ENCODE measurements at places on chromosomes 7 and 10. TPM values are rescaled to one million over a fixed set of nuclear protein-coding genes. Genes with fewer than 3 reads are reported as not detected.
A peak's percentile ranks its signal among the peaks of the same experiment; 100 is the strongest.

Gene C10orf53
- total RNA-seq, result not detected

Gene MYPN
- not detected for total RNA-seq

Gene CALHM2
- 81.9 TPM for total RNA-seq

Gene LRRTM3
- total RNA-seq, result 0.06 TPM

Gene GRID1
- total RNA-seq, result 1.1 TPM

Gene EBLN1
- total RNA-seq, result not detected

DNA sequence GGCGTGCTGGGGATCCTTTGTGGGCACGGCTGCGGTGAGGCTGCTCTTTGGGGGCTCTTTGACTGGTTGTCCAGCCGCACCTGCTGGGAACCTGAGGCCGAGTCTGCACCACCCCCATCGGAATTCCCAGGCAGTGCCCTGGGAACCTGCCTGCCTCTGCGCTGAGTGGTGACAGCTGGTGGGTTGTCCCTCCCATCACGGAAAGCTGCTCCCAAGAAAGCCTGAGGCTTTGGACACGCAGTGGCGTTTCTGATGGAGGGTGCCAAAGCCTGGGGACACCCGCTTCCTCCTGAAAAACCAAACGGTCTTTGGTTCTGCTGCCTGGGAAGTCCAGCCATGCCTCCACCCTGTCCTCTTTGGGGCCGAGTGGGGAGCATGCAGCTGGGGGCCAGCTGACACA is 21.4 kb upstream of the SHH start:
- peak; percentile 51 for DNase-seq

- DNase-seq, result peak; percentile 68
These were observed 2.1 kb upstream of the FLNC start for GRCh38 chr7:128827971-128828711.

DNA sequence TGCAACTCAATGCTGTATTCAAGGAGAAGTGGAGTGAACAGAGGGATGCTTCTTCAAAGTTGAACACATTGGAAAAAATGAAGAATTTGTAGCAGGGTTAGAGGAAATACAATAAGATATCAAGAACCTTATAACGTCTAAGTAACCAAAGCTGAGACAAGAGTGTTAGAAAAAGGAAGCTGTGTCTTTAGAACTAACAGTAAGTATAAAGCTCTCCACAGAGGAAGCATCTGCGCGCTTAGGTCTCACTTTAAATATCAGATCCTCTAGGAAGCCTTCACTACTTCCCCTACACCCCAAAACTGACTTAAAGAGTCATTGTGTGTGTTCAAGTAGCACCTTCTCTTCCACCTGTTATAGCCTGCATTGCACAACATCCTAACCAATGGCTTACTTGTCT is 43.0 kb downstream of the CH25H start:
- DNase-seq, result no peak

GRCh38 chr10:6917125-6917524 is 337.0 kb upstream of the PRKCQ start:
- no peak for DNase-seq

- DNase-seq, result no peak
These were observed 33.7 kb downstream of the NRBF2 start for GRCh38 chr10:63166742-63167258.

DNA sequence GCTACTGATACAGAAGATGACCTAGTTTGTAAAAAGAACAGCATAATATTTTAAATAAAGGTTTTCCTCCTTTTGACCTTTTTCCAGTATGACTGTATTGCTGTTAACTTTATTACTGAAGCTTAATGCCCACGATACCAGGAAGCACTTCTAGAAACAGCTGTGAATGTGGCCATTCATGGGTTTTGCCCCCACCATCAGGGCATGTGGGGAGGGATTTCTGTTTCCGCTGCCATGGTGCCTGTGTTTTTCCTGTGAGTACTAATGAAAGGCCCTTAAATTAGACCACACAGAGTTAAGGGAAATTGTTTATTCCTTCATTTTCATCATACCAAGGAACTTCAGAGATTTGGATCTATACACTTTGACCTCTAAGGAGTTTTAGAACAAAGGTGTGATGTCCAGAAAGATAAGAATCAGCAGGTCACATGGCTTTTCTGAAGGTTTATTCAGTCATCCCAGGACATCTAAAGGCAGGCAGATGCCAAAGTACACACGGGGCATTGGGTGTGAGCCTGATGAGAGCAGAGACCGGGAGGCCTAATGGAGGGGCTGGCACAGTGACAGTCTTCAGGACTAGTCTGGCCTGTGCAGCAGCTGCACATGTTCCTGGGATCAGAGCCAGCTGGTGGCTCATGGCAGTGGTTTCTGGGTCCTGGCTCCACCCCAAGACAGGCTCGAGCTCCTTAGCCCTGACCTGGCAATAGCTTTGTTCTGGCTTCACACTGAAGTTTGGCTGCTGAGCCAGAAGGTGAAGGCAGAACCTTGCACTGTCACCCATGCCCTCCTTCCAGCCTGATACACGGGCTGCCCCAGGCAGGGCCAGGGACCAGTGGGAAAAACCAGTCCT is 190.9 kb downstream of the REEP3 start:
- DNase-seq, result peak; percentile 95

DNA sequence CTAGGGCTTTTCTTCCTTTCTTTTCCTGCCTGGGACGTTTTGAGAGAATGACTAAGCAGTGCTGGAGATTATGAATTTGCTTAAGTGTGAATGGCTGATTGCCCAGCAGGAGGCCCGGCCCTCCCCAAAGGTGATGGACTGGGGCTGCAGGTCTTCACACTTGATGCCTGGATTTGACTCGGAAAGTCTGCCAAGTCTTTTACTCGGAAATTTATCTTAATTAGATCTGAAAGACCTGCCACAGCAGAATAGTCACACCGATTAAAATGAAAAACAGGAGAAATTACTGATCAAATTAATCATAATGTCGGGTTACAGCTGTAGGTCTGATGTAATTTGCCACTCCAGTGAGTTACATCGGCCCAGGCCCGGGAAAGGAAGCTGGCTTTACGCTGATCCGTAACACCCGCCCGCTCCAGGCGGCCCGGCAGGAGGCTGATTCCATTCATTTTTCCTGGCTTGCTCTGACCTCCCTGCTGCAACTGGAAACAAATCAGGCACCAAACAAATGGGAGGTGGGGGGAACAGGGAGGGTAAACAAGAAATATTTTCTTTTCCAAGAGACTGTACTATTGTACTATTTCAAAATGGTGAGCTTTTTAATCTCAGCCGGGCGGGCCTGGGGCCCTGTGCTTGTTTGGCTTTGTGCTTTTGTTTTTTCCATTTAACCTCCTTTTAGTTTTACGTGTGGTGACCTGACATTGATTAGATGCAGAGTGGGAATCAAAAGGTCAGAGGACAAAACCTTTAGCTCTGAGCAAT is 212.4 kb upstream of the YAE1 start:
- peak; percentile 79 for DNase-seq

- DNase-seq, result no peak
These were observed 404.6 kb upstream of the NRP1 start for GRCh38 chr10:33739031-33739430.

GRCh38 chr7:539731-540411 is 20.2 kb upstream of the PDGFA start:
- DNase-seq, result peak; percentile 63

GRCh38 chr7:50264908-50265307 is 39.6 kb upstream of the IKZF1 start:
- DNase-seq, result no peak

- no peak for DNase-seq
These were observed 171.2 kb downstream of the PTPRN2 start for GRCh38 chr7:158416283-158416933.

GRCh38 chr7:10802526-10802925 is 171.1 kb upstream of the PHF14 start:
- no peak for DNase-seq

DNA sequence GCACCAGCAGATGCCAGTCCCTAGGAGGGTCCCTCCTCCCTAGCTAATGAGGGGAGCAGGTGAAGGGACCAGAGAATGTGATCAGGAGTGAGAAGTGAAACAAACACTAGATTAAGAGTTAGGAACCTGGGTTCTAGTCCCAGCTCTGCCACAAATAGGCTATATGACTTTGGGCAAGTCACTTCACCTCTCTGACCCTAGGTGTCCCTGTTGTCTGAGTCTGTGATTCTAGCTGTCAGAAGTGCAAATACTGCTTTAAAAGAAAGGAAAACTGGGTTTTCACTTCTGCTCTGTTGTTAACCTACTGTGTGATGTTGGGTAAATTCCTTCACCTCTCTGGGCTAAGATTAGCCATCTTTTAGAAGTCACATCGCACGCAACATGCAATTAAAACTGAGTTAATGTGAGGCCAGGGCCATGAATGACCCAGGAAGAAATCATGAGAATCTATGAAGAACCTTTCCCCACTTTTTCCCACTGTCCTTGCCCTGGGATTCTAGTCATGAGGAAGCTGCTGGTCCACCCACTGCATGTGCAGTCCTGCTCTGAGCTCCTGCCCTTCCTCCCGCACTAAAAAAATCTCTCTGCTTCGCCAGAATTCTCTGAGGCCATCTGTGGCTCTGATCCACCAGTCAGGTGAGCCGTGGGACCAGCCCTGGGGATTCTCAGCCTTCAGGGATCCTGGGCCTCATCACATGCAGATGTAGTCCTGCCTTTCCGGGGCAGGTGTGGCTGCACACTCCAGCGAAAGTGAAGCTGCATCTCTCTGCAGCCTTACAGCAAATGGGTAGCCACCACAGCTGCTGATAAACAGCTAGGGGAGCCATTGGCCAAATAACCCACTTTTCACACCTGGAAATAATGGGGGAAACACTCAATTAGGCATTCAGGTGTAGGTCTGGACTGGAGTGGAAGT is 181.7 kb downstream of the PLXNA4 start:
- no peak for DNase-seq

DNA sequence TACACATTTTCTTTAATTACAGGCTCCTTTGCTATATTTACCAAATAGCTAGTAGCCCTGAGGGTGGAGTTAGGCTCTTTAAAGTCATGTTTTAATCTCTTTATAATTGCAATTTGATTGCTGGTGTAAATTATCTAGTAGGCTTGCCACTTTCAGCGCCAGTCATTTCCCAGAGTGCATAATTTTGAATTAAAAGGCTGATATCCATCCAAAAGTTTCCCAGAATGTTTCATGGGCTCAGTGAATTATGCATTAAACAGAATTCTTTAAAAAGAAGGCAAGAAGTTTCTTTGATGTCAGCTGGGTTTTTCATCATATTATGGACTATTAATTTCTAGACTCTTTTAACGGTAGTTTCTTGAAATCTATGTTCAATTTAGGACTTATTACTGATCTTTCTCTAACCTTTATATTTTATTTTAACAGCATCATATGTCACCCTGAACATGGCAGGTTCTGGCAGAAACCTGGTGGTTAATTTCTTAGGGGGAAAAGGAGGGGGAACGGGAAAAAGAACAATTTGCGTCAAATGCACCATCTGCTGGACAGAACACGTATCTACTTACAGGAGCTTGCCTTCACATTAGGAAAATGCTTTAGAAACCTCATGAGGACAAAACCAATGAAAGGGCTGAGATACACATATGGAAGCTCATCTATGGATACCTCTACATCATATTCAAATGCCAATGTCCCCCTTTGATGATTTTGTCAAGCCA is 171.1 kb downstream of the GRM3 start:
- no peak for DNase-seq

- no peak for DNase-seq
These were observed 24.9 kb upstream of the SFRP5 start for GRCh38 chr10:97796651-97797050.

DNA sequence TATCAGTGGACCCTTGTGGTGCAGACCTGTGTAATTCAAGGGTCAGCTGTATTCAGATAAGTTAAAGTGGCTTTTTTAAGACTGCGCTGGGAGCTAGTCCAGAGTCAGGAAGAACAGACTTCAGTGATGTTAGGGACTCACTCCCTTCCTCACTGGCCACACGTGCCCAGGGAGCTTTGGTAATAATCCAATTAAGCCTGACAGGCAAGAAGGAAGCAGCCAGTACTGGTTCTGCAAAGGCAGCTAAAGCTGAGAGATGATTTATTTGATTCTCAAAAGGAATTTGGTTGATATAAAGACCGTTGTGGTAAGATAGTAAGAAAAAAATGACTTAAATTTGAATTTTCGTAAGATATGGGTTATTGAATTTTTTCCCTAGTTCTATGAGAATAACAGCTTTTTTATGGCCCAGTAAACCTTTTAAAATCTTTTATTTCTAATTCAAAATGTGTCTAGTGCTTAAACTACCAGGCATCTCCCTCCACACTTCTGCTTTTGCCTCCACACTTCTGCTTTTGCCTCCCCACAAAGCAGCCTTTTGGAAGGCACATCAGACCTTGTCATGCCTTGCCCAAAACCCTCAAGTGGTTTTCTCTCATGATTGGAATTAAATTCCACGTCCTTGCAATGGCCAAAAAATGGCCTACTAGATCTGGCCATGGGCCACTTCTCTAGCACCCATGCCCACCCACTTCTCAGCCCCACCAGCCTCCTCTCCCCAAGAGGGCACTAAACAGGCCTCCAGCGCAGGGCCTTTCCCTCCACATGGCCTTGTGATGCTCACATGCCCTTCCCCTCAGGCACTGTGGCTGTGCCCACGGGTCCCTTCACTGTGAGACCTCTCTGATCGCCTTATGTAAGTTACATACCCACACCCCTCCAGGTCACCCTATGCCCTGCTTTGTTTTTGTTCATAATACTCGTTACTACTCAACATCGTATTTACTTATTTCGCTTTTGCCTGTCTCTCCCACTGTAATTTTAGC is 92.5 kb downstream of the POU6F2 start:
- DNase-seq, result no peak

DNA sequence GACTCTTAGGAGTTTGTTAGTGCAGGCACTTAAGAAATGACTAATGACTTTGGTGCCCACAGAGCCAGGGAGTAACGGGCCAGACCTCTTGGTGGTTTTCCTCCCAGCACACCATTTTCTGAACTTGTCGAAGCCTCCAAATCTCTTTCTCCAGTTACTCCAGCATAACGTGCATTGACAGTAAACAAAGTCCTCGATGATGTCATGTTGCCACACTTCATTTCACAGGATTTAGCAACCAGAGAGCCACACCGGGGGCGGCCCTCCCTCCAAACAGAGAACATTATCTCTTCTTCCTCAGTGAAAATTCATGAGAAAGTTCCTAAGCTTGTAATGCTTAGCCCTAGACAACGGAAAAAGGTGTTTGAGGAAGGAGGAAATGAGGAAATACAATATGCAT is 4.0 kb upstream of the SVOPL start:
- DNase-seq, result no peak

GRCh38 chr10:78062296-78062695 is 28.6 kb downstream of the RPS24 start:
- no peak for DNase-seq

DNA sequence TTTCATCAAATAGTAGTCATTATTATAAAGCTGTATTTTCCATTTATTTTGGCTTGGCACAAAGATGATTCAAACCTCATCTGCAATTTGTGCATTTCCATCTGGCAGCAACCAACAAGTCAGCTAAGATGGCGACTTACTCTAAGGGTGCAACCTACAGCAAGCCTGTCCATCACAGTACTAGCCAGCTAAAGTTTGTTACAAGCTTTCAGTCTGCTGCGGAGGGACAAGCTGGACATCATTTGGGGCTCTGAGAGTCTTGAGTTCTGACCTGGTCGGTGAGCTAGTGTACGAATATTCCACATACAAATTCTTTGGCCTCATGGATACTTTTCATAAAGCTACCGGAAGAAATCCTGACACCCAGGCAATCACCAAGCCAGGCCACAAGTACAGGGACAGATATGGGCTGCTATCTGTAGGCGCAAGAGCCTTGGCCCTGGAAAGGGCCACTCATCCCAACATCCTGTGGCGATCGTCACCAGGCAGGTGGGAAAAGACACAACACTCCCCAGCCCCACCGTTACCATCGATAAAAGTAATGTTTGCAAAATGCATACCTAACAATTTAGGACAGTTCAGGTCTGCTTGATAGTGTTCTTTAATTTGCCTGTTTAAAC is 307.6 kb downstream of the SKIDA1 start:
- no peak for DNase-seq
